Lower lobe of right lung (tissue), 2 donors: ENCODE measurements at places on chromosomes 7 and 10.

DNA sequence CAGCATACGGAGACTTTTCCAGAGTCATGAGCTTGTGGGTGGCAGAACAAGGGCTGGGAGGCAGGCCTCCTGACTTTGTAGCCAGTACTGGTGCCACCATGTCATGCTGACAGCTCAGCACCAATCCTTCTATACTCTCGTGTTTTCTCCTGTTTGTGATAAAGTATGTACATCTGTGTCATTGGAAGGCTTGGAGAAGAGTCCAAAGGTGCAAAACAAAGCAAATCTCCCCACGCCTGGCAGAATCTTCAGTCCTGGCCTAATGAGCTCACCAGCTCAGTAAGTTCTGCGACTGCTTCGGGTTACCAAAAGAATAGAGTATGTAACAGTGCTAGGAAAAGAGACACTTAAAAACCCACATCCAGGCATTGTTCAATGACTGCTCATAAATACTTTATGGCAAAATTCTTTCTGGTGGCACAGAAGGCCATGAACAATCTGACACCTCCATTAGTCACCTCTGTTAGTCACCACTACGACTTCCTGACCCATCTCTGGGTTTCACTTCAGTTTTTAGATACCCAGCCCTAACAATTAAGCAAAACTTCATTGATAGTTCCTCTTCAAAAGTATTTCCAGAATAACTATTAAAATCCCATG is 24.5 kb downstream of the STEAP1 start:
- H3K4me1 ChIP-seq, result no peaks in the 10 kb centered on the region
- DNase-seq, result no peak
- H3K4me3 ChIP-seq, result no peak overlapping the region
- H3K36me3 ChIP-seq, result no peaks in the 10 kb centered on the region
- no peak overlapping the region for H3K27ac ChIP-seq
- H3K27me3 ChIP-seq, result no peaks in the 10 kb centered on the region

- H3K36me3 ChIP-seq, result no peaks in the 10 kb centered on the region
- no peak overlapping the region for H3K27ac ChIP-seq
- no peak for DNase-seq
- H3K27me3 ChIP-seq, result no peaks in the 10 kb centered on the region
- H3K4me3 ChIP-seq, result no peak overlapping the region
- H3K4me1 ChIP-seq, result no peaks in the 10 kb centered on the region
Measured at GRCh38 chr7:51349820-51350545, 33.4 kb upstream of the COBL start.

DNA sequence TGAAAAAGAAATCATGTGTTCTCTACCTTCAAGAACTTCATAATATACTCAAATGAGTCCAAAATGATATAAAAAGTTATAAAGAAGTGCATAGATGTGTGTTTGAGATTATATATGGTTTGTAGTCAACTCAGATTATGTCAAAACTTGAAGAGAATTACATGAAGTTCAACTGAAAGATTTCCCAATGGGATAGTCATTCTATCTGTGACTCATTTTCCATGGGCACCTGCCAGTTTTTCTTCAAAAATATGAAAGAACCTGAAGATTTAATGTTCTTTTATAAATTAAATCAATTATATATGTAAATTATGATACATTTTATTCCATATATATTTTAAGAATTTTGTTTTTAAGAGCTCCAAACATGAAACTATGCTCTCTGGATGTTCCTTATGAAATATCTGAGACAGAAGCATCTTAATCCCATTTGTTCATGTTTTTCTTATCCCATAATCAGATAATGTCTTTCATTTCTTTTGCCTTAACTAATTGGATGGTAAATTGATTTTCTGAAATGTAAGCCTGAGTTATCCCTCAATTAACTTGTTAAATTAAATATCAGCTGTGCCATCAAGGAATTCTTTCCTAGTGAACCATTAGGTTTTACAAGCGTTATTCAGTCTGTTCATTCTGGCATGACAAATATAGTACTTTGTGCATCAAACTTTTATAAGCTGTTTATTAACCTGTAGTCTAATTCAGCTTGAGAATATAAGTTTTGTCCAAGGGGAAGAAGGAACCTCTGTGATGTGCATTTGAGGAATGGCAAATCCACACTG is 387.1 kb downstream of the IPMK start:
- no peak overlapping the region for H3K27ac ChIP-seq
- H3K4me1 ChIP-seq, result no peaks in the 10 kb centered on the region
- H3K4me3 ChIP-seq, result no peak overlapping the region
- no peaks in the 10 kb centered on the region for H3K36me3 ChIP-seq
- H3K27me3 ChIP-seq, result no peaks in the 10 kb centered on the region

DNA sequence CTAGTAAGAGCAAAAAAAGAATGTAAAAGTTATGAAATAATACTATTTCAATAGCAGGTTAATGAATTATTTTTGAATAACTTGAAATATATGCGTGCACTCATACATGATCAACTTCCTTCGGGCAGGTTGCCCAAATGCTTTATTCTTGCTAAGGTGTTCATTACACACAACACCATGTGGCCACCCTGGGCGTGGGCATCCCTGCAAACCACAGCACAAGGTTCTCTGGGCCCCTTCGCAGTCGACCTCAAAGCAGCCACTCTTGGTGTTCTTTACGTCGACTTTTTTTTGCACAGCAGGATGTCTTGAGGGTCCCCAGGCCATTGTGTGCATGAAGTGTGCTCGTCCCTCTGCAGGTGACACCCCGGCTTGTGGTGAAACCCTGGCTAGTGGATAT is 300.7 kb upstream of the PITRM1 start:
- DNase-seq, result peak; percentile 66
- H3K4me1 ChIP-seq, result peaks cover 49% of the 10 kb centered on the region
- peak overlapping the region; percentile 83 for H3K27ac ChIP-seq
- no peaks in the 10 kb centered on the region for H3K36me3 ChIP-seq

GRCh38 chr10:27857616-27858015 is 112.0 kb upstream of the MKX start:
- DNase-seq, result no peak
- H3K4me1 ChIP-seq, result no peaks in the 10 kb centered on the region
- H3K4me3 ChIP-seq, result no peak overlapping the region
- no peaks in the 10 kb centered on the region for H3K27me3 ChIP-seq
- no peaks in the 10 kb centered on the region for H3K36me3 ChIP-seq

- DNase-seq, result no peak
- no peaks in the 10 kb centered on the region for H3K4me1 ChIP-seq
- H3K36me3 ChIP-seq, result no peaks in the 10 kb centered on the region
- no peak overlapping the region for H3K27ac ChIP-seq
- no peaks in the 10 kb centered on the region for H3K27me3 ChIP-seq
Measured at GRCh38 chr7:91570560-91570959, 306.3 kb downstream of the FZD1 start.

GRCh38 chr10:126930883-126931503 is 25.8 kb downstream of the DOCK1 start:
- H3K27ac ChIP-seq, result peak overlapping the region; percentile 48
- no peak for DNase-seq
- peak overlapping the region; percentile 27 for H3K4me3 ChIP-seq
- H3K36me3 ChIP-seq, result peaks cover 11% of the 10 kb centered on the region
- H3K27me3 ChIP-seq, result no peaks in the 10 kb centered on the region

DNA sequence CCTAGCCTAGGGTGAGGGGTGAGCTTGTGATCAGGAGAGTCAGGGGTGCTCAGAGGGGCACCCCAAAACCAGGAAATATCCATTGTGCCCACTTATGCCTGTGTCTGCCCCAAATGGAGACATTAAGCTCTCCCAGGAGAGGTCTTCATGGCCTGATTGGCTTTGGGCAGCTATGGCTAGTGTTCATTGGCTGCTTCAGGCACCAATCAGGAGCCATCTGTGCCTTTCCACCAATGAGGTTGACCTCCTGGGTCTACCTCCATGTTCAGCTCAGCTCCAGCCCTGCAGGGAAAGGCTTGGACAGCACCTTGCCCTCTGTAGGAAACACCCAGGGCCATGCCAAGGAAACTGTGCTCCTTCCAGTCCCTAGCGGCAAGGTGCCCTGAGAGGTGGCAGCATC is 23.9 kb upstream of the HSPB1 start:
- no peaks in the 10 kb centered on the region for H3K36me3 ChIP-seq
- no peak overlapping the region for H3K4me3 ChIP-seq
- H3K27ac ChIP-seq, result no peak overlapping the region
- H3K27me3 ChIP-seq, result peaks cover 40% of the 10 kb centered on the region

GRCh38 chr7:157153260-157153659 is 14.5 kb downstream of the UBE3C start:
- H3K27ac ChIP-seq, result no peak overlapping the region
- peaks cover 6% of the 10 kb centered on the region for H3K4me1 ChIP-seq

GRCh38 chr7:126755381-126755780 is 497.4 kb downstream of the GRM8 start:
- no peak overlapping the region for H3K4me3 ChIP-seq
- no peaks in the 10 kb centered on the region for H3K36me3 ChIP-seq
- H3K27me3 ChIP-seq, result no peaks in the 10 kb centered on the region
- H3K4me1 ChIP-seq, result no peaks in the 10 kb centered on the region
- H3K27ac ChIP-seq, result no peak overlapping the region

GRCh38 chr10:96697438-96697837 is 22.9 kb downstream of the PIK3AP1 start:
- H3K36me3 ChIP-seq, result no peaks in the 10 kb centered on the region
- no peak for DNase-seq
- H3K27ac ChIP-seq, result no peak overlapping the region
- peaks cover 5% of the 10 kb centered on the region for H3K4me1 ChIP-seq

- no peaks in the 10 kb centered on the region for H3K4me1 ChIP-seq
- H3K27me3 ChIP-seq, result no peaks in the 10 kb centered on the region
- no peak overlapping the region for H3K27ac ChIP-seq
Measured at GRCh38 chr7:66529883-66530610, 98.6 kb upstream of the KCTD7 start.
